ENCODE measurements at places on chromosomes 5 and 9.

- DNase-seq: no peak
Measured at GRCh38 chr9:127890053-127890452, 9.3 kb downstream of the ST6GALNAC6 start.

- no peak for DNase-seq
Measured at GRCh38 chr9:138076650-138077009, 199.0 kb downstream of the CACNA1B start.

DNA sequence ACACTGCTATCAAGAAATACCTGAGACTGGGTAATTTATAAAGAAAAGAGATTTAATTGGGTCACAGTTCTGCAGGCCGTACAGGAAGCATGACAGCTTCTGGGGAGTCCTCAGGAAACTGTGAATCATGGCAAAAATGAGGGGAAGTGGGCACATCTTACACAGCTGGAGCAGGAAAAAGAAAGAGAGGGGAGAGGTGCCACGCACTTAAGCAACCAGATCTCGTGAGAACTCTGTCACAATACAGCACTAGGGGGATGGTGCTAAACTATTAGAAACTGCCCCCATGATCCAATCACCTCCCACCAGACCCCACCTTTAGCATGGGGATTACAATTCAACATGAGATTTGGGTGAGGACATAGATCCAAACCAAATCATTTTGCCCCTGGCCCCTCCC, 105.5 kb upstream of the CPLX2 start:
- DNase-seq: no peak

DNA sequence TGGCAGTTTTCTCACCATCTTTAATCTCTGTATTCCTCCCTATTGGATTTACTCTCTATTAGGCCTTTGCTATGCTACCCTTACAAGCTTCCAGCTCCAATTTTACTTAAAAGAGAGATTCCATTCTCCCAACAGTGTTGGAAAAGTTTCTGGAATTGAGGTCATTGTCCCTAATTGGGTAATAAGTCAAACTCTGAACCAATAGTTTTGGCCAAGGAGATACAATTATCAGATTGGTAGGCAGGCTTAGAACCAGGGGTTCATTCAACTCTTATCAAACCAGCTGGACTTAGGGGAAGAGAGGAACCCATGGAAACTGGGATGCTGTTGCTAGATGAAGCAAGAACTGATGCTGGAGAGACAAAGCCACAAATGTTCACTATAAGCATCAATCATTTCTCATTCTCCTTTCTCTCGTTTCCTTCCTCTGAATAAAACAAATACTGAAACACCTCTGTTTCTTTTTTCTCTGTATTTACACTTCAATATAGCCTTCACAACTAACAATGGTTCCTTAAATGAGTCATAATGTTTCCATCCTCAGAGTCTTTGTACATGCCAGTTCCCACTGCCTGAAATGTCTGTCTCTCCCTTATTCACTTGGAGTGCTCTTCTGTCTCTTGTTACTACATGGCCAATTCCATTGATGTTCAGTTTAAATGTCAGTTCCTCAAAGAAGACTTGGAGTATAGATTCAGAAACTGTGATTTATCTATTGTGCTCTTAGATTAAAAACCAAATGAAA, 587.3 kb downstream of the GABRG2 start:
- DNase-seq: no peak

DNA sequence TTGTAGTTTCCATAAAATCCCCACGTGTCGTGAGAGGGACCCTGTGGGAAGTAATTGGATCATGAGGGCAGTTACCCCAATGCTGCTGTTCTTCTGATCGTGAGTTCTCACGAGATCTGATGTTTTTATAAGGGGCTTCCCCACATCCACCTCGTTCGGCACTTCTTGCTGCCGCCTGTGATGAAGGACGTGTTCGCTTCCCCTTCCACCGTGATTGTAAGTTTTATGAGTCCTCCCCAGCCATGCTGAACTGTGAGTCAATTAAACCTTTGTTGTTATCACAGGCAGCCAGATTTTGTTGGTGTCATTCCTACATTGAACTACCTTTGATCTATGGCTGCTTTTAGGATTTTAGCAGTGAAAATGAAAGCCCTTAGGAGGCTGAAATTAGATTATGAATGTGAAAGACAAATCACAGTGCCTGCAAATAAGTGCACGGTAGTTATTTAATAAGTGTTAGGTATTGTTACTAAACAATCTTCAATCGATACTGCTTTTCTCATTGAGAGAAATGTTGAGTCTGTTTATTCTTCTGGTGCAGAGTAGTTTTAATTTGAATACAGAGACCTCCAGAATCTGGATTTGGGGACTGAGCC, 68.0 kb upstream of the C6 start:
- no peak for DNase-seq

GRCh38 chr9:133892193-133892920, 99.8 kb downstream of the VAV2 start:
- DNase-seq: peak; percentile 71

DNA sequence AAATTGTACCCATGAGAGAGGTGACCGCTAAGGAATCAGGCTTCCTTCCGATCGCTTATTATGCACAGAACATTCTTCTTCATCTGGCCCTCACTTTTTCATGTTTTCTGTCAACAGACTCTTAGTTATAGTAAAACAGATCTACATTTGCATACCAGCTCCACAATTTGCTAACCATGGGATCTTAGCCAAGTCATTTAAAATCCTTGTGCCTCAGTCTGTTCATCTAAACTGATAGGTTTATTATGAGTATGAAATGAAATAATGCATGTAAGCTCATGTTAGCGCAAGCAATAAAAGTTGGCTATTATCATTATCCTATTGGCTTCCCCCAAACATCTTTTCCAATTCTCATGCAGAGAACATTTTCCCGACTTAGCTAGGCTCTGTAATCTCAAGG, 42.3 kb downstream of the FGF1 start:
- no peak for DNase-seq

GRCh38 chr5:44022622-44023021, 366.6 kb downstream of the FGF10 start:
- no peak for DNase-seq

GRCh38 chr9:123488722-123489321, 132.8 kb downstream of the CRB2 start:
- no peak for DNase-seq

- DNase-seq: no peak
Measured at GRCh38 chr9:77600810-77601209, 47.3 kb downstream of the GNA14 start.

DNA sequence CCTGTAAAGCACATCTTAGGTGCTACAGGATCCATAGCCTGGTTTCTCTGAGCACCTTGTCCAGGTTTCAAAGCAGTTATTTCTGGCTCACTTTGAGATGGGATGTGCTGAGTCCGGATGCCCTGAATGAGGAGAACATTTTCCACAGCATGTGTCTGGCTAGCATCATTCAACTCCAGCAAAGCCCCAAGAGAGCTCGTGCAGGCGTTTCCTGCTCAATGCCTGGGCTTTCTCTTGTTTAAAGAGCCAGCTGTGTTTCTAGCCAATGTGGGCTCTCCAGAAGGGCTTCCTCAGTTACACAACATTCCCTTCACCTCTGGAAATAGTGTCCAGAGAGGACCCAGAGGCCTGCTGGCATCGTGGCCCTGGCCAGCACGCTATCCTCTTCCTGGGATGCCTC, 411.7 kb downstream of the DMAC1 start:
- no peak for DNase-seq

GRCh38 chr5:171251519-171251918, 57.5 kb upstream of the TLX3 start:
- DNase-seq: no peak

DNA sequence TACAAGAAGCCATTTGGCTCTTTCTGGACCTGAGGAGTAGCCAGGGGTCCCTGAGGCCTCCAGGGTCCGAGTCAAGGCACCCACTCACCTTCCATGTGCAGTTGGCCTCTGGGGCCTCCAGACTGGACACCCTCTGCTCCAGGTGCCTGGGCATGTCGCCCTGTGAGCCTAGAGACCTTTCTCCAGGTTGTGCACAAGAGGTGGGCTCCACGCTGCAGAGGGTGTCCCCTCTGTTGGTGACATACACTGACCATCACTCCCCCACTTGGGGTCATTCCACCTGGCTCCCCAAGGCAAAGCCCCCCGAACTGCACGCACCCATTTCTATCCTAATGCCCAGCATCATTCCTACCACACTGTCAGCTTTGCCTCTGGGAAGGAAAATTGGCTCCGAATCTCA, 48.8 kb downstream of the RASGEF1C start:
- no peak for DNase-seq

DNA sequence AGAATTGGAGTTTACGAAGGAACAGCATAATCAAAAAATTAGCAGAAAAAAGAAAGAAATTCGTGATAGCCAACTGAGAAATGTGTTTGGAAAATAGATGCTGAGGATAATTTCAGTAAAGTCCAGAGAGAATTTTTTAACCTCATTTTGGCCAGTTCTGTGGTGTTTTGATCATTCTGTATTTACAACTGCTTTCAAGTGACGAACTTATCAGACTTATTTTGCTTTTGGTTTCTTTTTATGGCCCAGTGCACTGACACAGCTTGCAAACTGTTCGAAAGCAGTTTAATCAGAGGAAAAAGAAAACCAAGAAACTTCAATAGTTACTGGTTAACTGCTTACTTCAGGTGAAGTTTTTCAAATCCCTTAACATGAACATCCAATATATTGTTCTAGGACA, 1.9 kb downstream of the SDHA start:
- no peak for DNase-seq

DNA sequence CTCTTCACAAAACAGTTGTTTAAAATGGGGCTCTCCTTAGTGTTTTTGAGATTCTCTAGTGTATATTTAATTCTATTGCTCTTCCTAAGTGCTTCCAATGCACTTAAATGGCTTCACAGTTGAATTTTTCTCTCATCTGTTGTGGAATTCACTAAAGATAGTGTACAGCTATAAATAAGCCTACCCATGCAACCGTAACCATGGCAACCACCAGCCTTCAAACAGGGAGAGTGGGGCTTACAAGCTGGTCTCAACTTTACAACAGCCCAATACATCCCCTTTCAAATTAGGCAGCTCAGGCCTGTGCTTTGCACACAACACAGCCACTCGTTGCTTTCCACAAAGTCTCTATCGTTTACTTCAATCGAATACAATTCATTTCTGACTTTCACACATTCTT, 144.0 kb upstream of the PLPPR1 start:
- no peak for DNase-seq

GRCh38 chr9:105126226-105126625, 118.2 kb upstream of the SLC44A1 start:
- DNase-seq: no peak

- DNase-seq: peak; percentile 10
Measured at GRCh38 chr5:50440651-50441492, at the start of gene EMB. TSS of gene EMB (minus strand) at chr5:50441288. CDS start at chr5:50441151, 137 bp downstream.

GRCh38 chr5:157446412-157446935, 13.5 kb upstream of the NIPAL4 start:
- no peak for DNase-seq

- DNase-seq: no peak
Measured at GRCh38 chr5:148956477-148957385, 106.1 kb downstream of the SH3TC2 start.

DNA sequence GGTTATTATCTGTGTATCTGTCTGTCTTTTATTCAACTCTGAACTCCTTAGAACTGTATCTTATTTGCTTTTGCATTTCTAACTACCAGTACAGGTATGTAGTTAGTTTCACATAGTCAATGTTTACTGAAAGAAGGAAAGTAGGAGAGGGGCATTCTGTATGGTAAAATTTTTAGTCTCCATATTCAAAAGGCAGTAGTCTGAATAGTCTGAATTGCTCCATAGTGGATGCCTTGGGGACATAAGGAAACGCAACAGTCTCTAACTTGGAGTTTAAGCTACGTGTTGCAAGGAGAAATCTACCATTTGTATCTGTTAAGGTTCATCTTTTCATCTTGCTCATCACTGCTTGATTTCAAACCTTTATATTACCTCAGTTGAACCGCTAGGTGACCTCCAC, 26.2 kb downstream of the RASGRF2 start:
- DNase-seq: no peak

DNA sequence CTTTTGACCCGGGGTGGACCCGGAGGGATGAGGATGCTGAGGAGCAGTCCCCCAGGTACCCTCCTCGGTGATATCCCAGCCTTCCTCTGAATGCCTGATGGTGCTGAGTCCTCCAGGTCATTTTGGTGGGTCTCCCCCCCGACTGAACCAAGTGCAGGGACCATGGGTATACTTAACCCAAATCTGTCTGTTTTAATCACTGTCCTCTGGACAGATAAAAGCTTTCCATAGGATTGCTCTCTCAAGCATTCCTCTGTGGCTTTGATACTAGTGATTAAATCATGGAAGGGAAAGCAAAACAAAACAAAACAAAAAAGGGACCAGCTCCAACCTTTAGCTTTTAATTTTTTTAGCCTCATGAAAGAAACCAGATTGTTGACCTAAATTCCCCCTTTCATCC, 26.0 kb downstream of the PAPPA start:
- no peak for DNase-seq

GRCh38 chr9:128404560-128404959, 16.1 kb upstream of the CERCAM start:
- no peak for DNase-seq

- no peak for DNase-seq
Measured at GRCh38 chr9:131406563-131407436, 12.9 kb downstream of the PRRC2B start.

DNA sequence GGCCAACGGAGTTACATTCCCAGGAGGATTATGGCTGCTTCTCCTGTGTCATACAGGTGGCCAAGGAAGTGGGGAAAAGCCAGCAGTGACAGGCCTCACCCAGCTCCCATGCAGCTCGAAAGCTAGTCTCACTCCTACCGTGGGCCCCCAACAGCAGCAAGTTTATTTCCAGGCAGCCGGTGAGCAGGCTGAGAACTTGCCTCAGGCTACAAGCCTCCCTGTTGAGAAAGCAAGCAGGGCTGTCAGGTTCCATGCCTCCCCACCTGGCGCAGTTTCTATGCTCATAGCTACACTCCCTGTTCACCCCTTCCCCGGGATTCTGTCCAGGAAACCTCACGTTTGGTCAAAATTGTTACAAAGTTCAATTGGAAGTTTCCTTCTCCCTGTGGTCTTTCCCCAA, 27.5 kb upstream of the DNAH5 start:
- DNase-seq: no peak

GRCh38 chr5:41708604-41708940, 161.7 kb downstream of the OXCT1 start:
- no peak for DNase-seq

- DNase-seq: no peak
Measured at GRCh38 chr5:35575578-35575977, 42.1 kb upstream of the SPEF2 start.

Data from NCI-H1417 treated with DMSO at 0.1 percent for 48 hours (cell line).